ENCODE measurements at places on chromosomes 11 and 22.

GRCh38 chr11:130448416-130449309, at the start of gene ADAMTS15:
Gene ADAMTS15 (plus strand): TSS chr11:130448645. CDS start chr11:130448974, 329 bp downstream.
- peak; percentile 85 for DNase-seq

- no peak for DNase-seq
Measured at GRCh38 chr11:115188188-115188897, 315.9 kb downstream of the CADM1 start.

- no peak for DNase-seq
Measured at GRCh38 chr22:23764899-23765881, 2.4 kb downstream of the C22orf15 start.

DNA sequence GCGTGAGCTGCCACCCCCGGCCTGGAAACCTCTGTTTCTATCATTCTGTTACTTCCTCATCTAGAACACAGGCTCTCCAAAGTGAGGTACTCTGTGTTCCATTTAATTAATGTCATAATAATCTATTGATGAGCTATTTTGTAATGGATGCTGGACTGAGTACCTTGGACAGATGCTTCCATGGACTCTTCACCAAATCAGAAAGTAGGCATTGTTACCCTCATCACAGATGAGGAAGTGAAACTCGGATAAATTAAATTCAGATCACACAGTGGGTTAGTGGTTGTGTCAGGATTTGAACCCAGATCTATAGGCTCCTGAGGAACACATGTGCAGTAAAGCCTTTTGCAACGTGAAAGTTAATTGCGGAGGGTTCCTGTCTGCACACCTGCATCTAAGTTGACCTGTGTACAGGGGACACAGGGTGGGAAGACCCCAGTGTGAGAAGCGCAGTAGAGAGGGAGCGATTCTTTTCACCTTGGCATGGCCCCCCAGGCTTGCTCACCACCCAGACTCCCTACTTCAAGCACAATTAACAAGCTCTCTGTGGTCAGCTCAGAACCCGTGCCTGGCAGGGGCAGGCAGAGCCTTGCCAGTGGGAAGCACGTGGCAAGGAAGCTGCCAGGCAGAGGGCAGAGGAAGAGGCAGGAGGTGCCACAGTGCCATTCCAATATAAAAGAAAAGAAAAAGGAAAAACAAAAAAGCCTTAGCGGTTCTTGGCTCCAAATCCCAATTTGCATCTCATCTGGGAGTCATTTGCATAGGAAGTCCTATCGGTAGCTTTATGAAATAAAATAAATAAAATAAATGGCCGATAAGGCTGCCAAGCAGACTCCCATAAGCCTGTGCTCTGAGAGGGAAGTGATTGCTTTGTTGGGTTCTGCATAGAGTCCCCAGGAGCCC, 239.3 kb downstream of the GRIK4 start:
- DNase-seq: no peak

- no peak for DNase-seq
Measured at GRCh38 chr22:46081831-46082210, 68.5 kb upstream of the PPARA start.

GRCh38 chr11:17208257-17208999, 642 bp upstream of the PIK3C2A start:
- peak; percentile 92 for DNase-seq

DNA sequence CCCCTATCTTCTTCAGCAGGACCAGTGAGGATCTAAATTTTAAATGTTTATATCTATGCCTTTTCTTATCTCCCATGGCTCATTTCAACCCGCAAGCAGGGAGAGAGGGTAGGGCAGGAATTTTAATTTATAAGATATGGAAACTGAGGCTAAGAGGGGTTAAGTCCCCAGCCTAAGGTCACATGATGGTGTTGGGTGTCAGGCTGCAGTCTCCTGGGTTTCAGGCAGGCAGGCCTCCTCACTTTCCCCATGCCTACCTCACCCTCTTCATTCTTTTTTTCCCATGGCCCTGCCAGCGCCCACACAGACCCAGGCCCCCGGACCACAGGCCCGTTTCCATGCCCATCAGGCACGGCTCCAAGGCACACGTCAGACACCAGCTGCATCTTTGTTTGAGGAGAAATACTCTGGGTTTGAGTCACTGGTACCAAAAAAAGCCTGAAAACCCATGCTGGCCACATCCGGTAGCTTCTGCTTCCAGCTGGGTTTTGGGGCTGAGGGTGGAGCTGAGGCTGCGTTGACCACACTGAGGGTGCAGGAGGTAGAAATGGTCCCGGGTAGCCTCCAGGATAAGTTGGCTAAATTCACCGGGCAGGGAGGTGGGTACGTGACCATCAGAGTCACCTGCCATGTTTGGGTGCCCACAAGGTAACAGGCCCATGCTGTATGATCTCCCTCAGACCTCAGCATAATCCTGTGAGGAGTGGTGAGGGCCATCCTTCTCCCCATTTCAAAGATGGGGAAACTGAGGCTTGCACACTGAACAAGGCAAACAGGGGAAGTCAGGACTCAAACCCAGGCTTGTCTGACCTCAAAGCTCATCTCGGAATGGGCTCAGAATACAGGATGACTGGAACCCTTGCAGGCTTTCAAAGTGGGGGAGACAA, 7.5 kb downstream of the CRYBB1 start:
- DNase-seq: no peak

DNA sequence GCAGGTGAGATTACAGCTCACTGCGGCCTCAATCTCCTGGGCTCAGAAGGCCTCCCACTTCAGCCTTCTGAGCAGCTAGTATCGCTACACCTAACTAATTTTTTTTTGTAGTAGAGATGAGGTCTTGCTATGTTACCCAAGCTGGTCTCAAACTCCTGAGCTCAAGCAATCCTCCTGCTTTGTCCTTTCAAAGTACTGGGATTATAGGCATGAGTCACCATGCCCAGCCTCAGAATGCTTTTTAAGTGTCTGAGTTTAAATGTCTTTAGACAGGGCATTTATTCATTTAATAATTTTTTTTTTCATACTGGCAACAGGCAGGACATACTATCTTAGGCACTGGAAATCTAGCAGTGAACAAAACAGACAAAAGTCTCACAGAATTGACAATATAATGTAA, 27.7 kb downstream of the LRP4 start:
- DNase-seq: no peak

DNA sequence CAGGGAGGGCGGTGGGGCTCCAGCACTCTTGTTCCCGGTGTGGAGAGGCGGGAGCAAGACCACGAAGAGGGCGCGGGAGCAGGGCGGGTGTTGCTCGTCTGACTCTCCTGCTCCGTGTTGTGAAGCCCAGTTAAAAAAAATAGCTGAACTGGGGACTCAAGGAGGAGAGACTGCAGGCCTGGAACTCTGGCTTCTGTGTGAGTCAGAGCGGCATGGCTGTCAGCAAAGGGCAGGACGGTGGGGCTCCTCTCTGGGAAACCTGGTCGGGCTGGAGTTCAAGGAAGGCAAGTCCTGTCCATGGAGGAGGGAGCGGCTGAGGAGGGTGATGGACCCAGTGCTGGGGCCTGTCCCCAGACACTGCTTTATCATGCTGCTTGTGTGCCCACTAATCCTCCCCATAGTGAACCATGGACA, 152.3 kb downstream of the FEZ1 start:
- no peak for DNase-seq

Measured in SW480 (cell line).